ENCODE measurements at places on chromosomes 11 and 22.

GRCh38 chr11:3796346-3796745, 1.0 kb downstream of the NUP98 start:
- DNase-seq = no peak

DNA sequence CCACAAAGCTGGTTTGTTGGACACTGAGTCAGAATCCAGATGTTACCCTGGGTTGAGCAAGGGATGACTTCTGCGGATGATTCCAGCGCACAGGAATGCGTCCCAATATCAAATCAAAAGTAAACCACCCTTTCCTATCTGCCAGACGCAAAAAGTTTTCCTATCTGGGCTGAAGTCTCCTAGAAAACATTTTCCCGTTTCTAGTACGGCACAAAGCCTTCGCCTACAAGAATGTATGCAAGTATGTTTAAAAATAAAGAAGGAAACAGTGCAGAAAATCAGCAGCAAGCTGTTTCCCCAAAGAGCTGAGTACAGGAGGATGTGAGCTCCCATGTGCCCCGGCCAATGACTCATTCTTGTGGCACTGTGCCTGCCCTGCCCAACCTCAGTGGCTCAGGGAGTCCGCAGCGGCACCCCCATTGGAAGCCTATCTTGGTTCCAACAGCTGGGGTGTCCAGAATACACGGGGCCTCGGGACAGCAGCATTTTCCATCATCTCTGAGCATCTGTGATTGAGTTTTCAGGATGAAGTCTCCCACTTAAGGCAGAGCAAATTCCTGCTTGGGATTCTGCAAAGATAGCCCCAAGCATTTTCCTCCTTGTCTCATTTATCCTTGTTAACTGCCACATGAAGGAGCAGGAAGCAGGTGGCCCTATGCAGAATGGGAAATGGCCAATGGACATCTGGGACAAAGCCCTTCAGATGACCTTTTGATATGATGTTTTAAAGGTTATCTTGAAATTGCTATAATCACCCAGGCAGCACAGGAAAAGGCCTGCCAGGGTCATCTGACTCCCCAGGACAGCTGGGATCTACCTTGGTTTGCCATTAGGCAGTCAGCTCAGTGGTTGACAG, 17.5 kb downstream of the KCNJ5 start:
- DNase-seq = no peak

GRCh38 chr22:27331526-27332281, 469.9 kb downstream of the MN1 start:
- no peak for DNase-seq

- no peak for DNase-seq
These were observed 267.5 kb downstream of the AASDHPPT start for GRCh38 chr11:106344966-106345365.

DNA sequence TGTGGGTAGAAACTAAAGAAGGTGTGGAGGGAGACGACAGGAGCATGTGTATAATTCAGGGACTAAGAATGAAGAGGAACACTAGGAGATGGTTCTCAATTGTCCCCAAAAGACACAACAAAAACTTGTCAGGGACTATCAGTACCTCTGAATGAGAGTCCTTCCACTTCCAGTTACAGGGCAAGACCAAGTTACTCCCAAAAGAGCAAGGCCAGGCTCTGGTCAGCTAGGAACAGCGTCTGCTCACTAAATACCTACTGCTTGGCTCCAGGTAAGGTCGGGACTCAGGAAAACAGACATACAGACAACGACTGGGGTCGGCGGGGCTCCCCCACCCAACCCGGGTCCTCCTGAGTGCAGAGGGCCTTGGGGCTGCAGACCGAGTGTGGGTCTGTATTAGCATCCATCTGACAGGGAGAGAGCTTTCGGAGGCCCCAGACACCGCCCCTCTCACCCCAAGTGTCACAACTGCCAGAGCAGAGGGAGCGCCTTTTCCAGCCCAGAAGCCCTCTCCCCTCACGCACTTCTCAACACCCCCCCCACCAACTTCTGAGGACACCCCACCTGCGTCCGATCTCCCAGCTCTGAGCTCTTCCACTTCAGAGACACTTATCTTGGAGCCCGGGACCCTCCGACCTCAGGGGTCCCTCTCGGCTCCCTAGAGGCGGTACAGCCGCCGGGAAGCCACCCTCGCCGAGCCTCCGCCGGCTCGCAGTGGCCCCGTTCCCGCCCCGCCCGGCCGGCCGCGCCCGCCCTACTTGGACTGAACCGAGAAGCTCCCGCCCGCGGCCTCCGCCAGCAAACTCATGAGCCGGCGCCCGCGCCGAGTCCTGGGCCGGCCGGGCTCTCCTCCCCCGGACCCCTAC, 522 bp downstream of the RHOG start:
- peak; percentile 45 for DNase-seq

GRCh38 chr11:22923561-22923960, 63.3 kb upstream of the CCDC179 start:
- DNase-seq = no peak

GRCh38 chr11:64341429-64341828, 1.4 kb downstream of the CCDC88B start:
- no peak for DNase-seq

DNA sequence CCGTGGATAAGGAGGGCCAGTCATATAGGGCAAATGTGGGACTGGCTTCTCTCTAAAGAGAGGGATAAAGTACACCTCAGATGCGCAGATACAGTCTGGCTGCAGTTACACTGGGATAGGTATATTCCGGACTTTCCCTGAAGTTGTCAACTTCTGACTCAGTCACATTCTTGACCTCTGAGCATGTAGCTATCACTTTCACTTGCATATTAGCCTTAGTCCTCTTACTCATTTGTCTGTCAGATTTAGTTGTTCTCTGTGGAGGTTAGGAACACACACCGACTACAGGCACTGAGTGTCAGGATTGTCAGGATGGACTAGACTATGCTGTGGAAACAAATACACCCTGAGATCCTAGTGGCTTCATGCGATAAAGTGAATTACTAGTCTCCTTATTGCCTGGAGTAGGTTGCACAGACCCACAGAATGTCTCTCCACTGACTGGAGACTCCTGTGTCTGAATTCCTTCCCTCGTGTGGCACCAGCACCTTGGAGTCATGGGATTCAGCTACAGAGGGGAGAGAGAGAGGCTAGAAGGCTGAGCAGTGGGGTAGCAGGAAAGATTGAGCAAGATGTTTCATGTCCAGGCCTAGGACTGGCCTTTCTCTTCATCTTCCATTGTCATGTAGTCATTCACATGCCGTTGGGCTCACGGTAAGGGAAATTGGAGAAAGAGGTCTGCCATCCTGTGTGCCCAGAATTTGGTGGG, 654.3 kb downstream of the NTM start:
- no peak for DNase-seq
